ENCODE measurements at places on chromosomes 5 and 9.

- H3K27ac ChIP-seq, result no peak overlapping the region
- DNase-seq, result no peak
- H3K4me1 ChIP-seq, result peaks cover 12% of the 10 kb centered on the region
Measured at GRCh38 chr5:137858223-137858916, 9.3 kb upstream of the MYOT start.

DNA sequence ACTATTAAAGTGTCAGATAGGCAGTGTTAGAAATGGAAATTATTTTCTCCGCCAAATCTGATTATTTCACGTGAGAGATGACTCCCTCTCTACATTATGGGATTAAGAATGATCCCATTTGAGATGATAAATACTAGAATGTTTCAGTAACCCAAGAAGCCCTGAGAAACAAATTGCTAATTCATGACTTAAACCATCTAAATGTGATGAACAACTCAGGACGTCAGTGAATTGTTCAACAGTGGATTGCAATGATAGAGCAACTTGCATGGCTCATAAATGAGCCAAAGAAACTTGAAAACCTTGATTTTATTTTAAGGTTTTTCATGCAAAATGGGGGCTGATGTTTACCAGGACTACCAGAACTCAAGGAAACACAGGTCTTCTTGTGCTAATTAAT lies 350.5 kb upstream of the WWC1 start:
- no peak overlapping the region for H3K4me3 ChIP-seq
- H3K27me3 ChIP-seq, result no peaks in the 10 kb centered on the region
- no peaks in the 10 kb centered on the region for H3K4me1 ChIP-seq

DNA sequence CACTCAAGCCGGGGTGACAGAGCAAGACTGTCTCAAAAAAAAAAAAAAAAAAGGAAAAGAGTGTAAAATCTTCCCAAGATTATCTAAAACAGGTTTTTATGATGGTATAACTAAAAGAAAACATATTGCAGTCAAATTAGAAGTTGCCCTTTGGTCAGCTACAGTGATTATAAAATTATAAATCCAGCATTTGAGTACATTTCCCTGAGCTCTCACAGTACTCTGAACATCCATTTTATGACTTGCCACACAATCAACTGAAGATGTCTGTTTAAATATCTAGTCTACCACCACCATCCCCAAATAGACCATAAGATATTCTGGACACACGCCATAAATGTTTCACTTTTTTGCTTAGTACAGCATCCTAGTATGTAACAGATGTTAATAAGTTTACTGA lies 77.0 kb downstream of the CSF2 start:
- peaks cover 12% of the 10 kb centered on the region for H3K36me3 ChIP-seq
- H3K27me3 ChIP-seq, result peaks cover 25% of the 10 kb centered on the region
- no peak overlapping the region for H3K27ac ChIP-seq
- no peaks in the 10 kb centered on the region for H3K4me1 ChIP-seq
- no peak for DNase-seq

DNA sequence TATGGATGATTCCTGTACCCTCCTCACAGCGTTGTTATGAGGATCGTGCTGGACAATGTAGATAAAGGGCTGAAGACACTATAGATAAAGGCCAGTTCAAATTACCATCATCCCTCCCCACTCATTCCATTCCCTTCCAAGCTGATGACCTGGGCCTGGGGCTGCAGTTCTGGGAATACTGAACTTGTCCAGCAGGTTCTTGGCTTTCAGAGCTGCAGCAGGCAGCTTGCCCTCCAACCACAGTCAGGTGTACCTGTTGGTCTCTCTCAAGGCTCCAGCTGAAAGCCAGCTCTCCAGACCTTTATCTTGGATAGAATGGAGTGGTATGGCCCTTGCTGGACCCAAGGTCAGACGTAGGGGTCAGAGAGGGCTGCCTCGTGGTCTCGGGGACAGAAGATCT lies 92.5 kb downstream of the PCDH1 start:
- H3K4me3 ChIP-seq, result no peak overlapping the region
- no peaks in the 10 kb centered on the region for H3K36me3 ChIP-seq
- no peak for DNase-seq

GRCh38 chr9:104276709-104277245 lies 182.7 kb downstream of the SMC2 start:
- no peaks in the 10 kb centered on the region for H3K4me1 ChIP-seq
- H3K4me3 ChIP-seq, result no peak overlapping the region
- no peak for DNase-seq
- H3K36me3 ChIP-seq, result no peaks in the 10 kb centered on the region
- H3K27me3 ChIP-seq, result no peaks in the 10 kb centered on the region

DNA sequence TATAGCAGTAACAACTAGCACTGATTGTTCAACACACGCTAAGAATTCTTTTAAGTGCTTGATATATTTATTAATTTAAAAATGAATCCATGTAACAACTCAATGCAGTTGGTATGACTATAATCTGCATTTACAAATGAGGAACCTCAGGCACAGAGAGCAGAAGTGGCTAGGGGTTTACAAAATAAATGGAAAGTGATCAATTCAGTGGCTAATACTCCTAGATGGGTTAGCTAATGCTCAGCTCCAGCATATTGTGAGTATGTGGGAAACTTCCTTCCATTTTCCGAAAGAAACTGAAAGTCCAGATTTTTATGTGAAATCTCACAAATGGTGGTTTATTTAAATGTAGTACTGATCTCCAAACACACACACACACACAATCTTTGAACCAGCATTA lies 128.0 kb downstream of the RFX3 start:
- no peak for DNase-seq
- no peak overlapping the region for H3K4me3 ChIP-seq
- H3K27ac ChIP-seq, result peak overlapping the region; percentile 2
- H3K36me3 ChIP-seq, result peaks cover 18% of the 10 kb centered on the region
- peaks cover 9% of the 10 kb centered on the region for H3K4me1 ChIP-seq
- no peaks in the 10 kb centered on the region for H3K27me3 ChIP-seq

- H3K4me1 ChIP-seq, result peaks cover 10% of the 10 kb centered on the region
- H3K4me3 ChIP-seq, result no peak overlapping the region
- no peak overlapping the region for H3K27ac ChIP-seq
- H3K27me3 ChIP-seq, result peaks cover 2% of the 10 kb centered on the region
Measured at GRCh38 chr5:151293624-151294023, 9.9 kb downstream of the SLC36A3 start.

DNA sequence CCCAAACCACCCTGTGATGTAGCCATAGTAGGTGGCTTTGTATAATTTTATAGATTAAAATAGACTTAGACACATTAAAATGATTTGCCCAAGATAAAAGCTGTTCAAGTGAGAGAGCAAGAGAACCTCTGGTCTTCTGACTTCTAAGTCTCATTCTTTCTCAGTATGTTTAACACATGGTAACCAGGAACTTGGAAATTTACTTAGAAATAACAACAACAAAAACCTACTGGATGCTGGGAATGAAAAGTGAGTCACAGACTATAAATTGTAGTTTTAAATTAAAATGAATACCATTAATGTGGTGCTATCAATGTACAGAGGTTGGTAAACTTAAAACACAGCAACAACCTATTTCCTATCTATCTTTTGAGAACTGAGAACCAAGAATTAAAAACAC lies 30.4 kb downstream of the HMGCR start:
- no peaks in the 10 kb centered on the region for H3K27me3 ChIP-seq
- H3K4me1 ChIP-seq, result peaks cover 6% of the 10 kb centered on the region
- no peak overlapping the region for H3K27ac ChIP-seq
- no peak for DNase-seq

DNA sequence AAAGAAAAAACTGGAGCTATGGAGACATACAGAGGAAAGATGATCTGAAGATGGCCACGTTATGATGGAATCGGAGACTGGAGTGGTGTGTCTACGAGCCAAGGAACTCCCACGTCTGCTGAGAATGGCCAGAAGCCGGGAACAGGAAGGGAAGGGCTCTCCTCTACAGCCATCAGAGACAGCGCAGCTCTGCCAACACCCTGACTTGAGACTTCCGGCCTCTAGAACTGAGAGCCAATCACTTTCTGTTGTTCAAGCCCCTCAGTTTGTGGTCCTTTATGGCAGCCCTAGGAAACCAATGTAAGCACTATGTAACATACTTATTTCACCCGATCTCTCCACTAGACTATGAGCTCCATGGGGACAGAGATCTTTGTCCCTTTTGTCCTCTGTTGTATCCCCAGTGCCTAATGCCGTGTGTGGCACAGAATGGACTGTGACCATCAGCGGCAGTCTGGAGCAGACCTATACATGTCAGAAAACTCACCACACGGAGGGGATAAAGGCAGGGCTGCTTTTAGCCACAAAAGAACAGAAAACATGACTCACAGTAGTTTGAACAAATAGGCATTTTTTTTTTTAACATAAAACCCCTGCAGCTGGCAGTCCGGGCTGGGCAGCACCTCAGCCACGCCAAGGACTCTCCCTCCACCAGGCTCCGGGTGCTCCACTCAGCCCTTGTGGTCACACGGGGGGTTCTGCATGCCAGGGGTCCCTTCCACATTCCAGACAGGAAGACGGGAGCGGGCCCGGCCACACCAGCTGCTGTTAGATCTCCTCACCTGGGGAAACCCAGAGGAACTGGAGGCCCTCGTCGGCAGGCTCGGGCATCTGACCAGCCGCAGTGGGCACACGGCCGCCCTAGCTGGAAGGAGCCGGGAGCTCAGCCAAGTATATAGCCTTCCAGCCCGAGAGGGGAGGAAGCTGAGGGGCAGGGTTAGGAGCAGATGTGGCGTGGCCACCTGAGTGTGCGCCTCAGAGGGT lies 16.1 kb upstream of the MXD3 start:
- peaks cover 40% of the 10 kb centered on the region for H3K36me3 ChIP-seq
- H3K27me3 ChIP-seq, result no peaks in the 10 kb centered on the region
- H3K4me1 ChIP-seq, result peaks cover 24% of the 10 kb centered on the region
- H3K27ac ChIP-seq, result peak overlapping the region; percentile 77
- no peak for DNase-seq

- no peaks in the 10 kb centered on the region for H3K36me3 ChIP-seq
- H3K27ac ChIP-seq, result no peak overlapping the region
- H3K4me1 ChIP-seq, result no peaks in the 10 kb centered on the region
- no peak for DNase-seq
Measured at GRCh38 chr5:134188092-134188491, 11.3 kb upstream of the SKP1 start.

DNA sequence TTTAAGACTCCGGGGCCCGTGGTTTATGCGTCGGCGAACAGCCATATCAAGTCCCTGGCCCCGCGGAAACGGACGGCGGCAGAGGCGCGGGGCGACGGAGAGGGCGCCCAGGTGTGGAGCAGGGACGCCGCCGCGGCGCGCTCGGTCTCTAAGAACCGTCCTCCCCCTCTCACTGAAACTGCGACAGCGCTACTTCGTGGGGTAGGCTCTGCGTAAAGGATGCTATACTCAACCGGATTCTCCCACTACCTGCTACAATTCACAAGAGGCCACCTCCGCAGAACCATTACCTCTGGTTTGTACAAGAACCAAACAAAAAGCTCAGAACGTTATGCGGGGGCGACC lies 404 bp downstream of the MRNIP start:
- H3K4me1 ChIP-seq, result peaks cover 19% of the 10 kb centered on the region
- peak; percentile 51 for DNase-seq
- peaks cover 7% of the 10 kb centered on the region for H3K36me3 ChIP-seq
- no peaks in the 10 kb centered on the region for H3K27me3 ChIP-seq
- peak overlapping the region; percentile 81 for H3K27ac ChIP-seq
- H3K4me3 ChIP-seq, result peak overlapping the region; percentile 90

- DNase-seq, result no peak
- H3K27me3 ChIP-seq, result no peaks in the 10 kb centered on the region
- peaks cover 34% of the 10 kb centered on the region for H3K36me3 ChIP-seq
- no peak overlapping the region for H3K27ac ChIP-seq
- H3K4me1 ChIP-seq, result peaks cover 14% of the 10 kb centered on the region
- no peak overlapping the region for H3K4me3 ChIP-seq
Measured at GRCh38 chr5:131423056-131423455, 159.2 kb downstream of the CDC42SE2 start.

GRCh38 chr9:98081477-98082219 lies 25.1 kb downstream of the NANS start:
- H3K4me1 ChIP-seq, result peaks cover 46% of the 10 kb centered on the region
- H3K4me3 ChIP-seq, result no peak overlapping the region
- peak; percentile 53 for DNase-seq
- peaks cover 83% of the 10 kb centered on the region for H3K36me3 ChIP-seq

DNA sequence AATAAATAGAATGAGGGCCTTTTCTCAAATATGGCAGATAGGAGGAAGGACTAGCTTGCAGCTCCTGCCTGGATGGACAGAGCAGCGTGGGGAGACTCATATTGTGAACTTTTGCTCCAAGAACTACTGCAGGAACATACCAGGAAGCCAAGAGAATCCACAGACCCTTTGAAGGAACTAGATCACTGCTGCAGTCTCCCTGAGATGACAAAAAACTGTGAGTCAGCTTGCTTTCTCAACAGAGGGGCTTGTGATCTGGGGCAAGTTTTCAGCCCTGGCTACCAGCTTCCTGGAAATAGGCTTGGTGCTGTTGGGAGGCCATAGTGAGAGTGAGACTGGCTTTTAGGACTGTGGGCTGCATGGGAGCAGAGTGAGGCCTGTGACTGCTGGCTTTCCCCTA lies 170.6 kb upstream of the TRIM32 start:
- H3K36me3 ChIP-seq, result no peaks in the 10 kb centered on the region
- no peaks in the 10 kb centered on the region for H3K4me1 ChIP-seq
- H3K27ac ChIP-seq, result no peak overlapping the region
- no peaks in the 10 kb centered on the region for H3K27me3 ChIP-seq
- DNase-seq, result no peak

DNA sequence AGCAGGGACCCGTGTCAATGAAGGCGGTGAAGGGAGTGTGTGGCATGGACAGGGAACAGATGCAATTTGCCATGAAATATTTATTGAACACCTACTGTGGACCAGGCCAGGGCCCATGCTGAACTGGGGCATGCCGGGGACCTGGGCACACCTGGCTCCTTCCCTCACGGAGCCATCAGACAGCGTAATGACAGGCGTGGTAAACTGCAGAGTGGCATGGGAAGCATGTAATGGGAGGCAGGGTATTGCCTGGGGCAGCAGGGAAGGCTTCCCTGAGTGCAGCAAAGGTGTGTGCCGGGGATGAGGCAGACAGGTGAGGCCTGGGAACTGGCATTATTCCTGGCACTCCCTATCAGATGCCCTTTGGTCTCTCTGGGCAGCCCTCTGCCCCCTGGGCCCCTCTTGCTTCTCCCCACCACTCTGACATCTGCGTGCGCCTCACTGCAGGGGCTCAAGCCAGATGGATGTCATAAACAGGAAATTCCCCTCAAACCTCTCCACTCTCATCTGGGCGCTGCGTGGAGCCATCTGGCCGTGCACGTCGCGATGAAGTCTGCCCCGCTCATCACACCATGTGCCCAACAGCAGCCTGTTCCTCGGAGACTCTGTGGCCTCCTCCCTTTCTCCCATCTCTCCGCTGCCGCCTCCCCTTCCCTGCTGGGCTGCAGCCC lies 67.6 kb downstream of the HMCN2 start:
- H3K27ac ChIP-seq, result no peak overlapping the region
- H3K4me3 ChIP-seq, result no peak overlapping the region
- peaks cover 14% of the 10 kb centered on the region for H3K27me3 ChIP-seq
- H3K36me3 ChIP-seq, result no peaks in the 10 kb centered on the region
- DNase-seq, result no peak
- no peaks in the 10 kb centered on the region for H3K4me1 ChIP-seq

Measured in activated CD4-positive, alpha-beta memory T cell treated with anti-CD3 and anti-CD28 coated beads, Interleukin-2, amount 10 ng/mL, durations not matched to agents 7 days and 5 days (primary cell).